ENCODE measurements at places on chromosomes 6 and 20.

- DNase-seq, result peak; percentile 43
Measured at GRCh38 chr6:63476302-63476701, 96.0 kb upstream of the LOC128125822 start.

DNA sequence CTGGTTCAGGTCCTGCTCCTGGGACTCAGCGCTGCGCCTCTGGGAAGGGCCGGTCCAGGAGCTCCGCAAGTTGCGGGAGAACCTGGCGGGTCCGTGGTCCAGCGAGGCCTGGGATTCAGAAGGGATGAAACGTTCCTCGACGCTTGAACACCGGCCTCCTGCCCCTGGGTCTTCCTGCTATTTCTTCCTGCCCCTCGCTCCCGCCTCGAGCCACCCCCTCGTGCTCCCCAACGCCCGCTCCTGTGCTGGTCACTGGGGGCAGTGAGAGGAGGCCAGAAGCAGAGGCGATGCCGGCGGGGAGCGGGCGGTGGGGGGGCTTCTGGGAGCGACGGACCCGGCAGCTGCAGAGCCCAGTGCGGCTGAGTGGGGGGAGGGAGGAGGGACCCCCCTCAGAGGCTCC, 20.8 kb upstream of the KIF25 start:
- DNase-seq, result no peak

- no peak for DNase-seq
Measured at GRCh38 chr20:45058168-45058850, 42.6 kb downstream of the KCNS1 start.

GRCh38 chr6:16496991-16497801, 258.8 kb downstream of the GMPR start:
- no peak for DNase-seq

- DNase-seq, result peak; percentile 85
Measured at GRCh38 chr20:32336918-32337347, 21.2 kb upstream of the ASXL1 start.

- DNase-seq, result no peak
Measured at GRCh38 chr6:147947521-147947920, 395.1 kb upstream of the SASH1 start.

GRCh38 chr6:40958738-40959137, 80.3 kb downstream of the UNC5CL start:
- DNase-seq, result no peak

- DNase-seq, result peak; percentile 89
Measured at GRCh38 chr6:45930420-45931040, 85.1 kb downstream of the CLIC5 start.

DNA sequence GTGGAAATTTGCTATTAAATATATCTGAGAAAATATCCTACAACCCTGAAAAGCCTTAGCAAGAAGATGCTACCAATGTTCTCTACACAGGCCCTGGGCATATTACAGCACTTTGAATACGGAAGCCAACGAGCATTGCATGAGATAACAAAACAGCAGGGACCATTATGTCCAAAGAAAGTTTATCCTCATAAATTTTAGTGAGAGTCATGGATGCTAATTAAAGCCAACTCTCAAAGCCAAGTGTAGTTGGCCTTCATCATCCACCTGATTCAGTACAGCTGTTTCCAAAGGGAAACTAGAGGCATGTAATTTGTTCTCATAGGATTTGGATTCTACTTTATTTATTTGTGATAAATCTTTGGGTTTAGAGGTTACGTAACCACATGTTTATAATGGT, 564.8 kb downstream of the RFPL4B start:
- DNase-seq, result no peak

DNA sequence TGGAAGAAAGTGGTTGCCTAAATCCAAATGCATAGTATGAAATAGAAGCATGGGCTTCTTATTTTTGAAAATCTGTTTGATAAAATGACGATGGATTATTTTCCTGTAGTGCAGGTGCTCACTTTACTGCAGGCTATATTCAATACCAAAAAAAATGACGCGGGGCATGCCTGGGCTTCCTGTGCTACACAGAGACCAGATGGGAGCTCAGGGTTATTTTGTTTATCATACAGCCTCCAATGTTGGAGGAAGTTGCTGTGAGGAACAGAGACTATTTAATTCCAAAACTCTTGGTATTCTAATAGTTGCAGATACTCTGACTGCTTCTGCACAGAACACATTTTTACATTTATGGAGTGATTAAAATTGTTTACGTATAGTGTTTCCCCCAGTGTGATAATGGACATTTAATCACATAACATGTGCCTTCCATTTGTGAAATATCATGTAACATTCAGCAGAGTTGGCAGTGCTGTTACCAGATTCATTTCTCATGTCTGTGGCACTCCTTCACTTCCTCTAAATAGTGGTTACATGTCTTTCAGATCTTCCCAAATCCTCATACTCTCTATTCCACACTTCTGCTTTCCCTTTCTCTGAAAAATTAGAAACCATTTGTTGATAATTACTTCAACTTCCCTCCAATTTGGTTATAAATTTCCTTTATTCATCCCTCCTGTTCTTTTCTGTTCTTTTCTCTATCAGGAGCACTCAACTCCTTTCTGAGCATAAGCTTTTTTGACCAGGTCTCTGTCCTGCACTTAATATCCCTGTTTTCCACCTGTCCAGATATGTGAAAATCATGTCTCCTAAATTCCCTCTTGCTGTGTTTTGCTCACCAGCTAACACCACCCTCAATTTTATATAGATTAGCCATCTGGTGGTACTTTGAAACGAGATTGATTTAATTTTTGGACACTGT, 121.6 kb downstream of the ADGRB3 start:
- DNase-seq, result peak; percentile 67

DNA sequence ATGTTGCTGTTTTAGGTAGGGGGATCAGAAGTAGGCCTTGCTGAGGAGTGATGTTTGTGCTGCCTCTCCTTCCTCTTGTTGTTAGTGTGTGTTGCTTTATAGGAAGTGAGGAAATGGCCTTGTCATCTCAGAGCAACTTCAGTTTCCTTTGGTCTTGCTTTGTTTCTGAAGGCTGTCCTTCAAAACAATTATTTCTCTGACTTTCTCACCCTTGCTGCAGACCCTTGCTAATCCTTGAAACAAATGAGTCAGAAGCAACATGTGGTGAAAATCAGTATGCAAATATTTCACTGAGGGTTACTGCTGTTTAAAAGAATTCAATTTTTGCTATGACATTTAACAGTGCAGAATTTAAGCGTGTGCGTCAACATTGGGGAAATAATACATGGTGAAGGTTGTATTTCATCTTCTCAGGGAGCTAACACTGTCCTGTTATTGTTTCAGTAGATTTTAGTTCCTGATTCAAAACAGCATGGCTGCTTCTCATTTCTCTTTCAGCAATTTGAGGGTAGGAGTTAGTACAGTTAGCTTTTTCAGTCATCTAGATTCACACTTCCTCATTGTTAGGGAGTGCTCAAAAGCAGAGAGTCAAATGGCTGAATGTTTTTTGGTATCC, 13.8 kb downstream of the RNF144B start:
- DNase-seq, result peak; percentile 27

- DNase-seq, result no peak
Measured at GRCh38 chr20:24668791-24669190, 199.4 kb downstream of the SYNDIG1 start.

DNA sequence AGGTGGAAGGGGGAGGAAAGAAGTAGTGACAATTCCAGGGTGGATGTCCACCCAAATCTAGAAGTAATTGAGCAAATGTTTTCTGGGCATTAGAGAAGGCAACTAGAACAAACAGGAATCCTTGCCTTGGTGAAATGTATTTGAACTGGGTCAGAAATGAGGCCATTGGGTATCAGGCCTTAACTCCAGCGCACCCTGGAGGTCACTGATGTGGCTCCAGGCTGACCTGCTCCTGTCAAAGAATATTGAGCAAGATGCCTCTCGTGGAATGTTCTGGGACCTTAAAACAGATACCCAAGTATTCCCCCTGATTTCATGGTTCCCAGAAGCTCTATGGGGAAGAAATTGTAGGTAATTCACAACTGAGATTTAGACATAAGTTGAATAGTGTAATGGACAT, 6.9 kb downstream of the HLA-DPB1 start:
- peak; percentile 77 for DNase-seq

DNA sequence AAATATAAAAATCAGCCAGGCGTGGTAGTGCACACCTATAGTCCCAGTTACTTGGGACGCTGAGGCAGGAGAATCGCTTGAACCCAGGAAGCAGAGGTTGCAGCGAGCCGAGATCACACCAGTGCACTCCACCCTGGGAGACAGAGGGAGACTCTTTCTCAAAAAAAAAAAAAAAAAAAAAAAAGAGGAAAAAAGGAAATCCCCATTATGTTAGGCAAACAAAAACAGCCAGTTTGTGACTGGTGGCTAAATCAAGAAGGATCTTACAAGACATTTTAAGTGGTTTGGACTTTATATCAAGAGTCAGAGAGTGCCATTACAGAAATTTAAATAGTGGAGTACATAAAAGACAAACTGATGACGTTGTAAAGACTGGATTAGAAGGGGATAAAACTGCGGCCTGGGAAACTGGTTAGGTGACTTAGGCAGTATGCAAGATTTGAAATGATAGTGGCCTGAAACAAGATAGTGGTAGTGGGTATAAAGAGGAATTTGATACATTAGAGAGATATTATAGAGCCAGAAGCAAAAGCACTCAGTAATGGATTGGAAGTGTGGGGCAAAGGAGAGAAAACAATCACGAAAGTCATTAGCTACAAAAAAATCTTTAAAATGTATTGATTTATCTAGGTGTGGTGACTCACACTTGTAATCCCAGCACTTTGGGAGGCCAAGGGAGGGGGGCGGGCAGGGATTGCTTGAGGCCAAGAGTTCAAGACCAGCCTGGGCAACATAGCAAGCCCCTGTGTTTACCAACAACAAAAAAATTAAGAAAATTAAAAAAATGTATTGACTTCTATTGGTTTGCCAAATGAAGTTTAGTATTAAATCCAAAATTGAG, 1.7 kb upstream of the MYO6 start:
- no peak for DNase-seq

DNA sequence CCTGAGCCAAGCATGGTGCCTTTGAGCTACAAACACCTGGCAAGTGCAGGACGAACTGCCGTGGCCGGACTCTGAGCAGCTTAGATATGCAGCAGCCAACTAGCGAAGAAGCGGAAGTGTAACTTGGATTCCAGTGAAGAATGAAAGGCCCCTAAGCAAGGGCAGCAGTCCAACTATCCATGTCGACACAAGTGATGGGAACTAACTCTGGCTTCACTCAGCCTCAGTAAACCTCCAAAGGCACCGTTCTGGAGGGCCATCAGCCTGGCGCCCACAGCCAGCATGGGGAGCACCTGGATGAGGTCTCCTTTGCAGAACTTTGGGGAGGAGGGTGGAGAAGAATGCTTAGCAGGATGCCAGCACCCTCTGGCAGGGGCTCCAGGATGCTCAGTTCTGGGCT, 78.4 kb upstream of the MLN start:
- DNase-seq, result no peak

DNA sequence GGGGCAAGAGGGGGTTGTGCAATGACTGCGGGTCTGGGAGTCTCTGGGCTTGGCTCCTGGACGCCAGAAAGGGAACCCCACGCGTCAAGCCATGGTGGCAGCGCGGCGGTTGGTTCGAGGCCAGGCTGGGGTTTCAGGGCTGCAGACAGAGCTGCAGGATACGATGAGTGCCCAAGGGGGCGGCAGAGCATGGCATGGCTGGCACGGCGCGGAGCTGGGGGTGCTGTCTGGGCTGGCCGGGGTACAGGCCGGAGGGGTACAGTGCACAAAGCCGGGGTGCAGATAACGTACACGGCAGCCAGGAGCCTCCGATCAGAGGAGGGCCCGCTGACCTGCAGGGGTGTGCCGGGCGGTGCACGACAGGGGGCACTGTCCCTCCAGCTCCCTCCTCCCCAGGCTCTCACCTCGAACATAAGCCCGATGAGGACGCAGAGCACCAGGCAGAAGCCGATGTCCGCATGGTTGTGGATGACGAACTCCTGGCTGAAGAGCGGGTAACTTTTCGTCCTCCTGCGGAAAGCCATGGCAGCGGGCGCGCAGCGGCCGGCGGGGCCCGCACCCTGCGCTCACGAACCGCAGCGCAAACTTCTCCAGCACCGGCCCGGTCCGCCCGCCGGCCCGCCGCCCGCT, 353 bp downstream of the TRAM2 start:
- DNase-seq, result peak; percentile 91

DNA sequence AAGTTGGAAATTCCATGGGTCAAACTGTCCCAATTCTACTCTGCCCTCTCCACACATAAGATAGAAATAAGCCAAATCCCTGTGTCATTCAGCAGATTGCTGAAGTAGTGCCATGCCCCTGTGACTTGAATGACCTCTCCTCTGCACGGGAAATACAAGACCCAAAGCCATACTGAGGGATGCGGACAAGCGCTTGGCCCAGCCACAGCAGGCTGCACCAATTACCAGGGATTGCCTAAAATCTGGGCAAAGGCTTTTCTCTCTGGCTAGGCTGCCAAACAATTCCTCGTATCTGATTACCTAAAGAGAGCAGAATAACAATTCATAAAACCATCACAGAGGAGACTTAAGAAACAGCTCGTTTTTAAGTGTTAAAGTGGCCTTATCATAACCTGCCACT, 421.8 kb upstream of the JARID2 start:
- DNase-seq, result no peak

DNA sequence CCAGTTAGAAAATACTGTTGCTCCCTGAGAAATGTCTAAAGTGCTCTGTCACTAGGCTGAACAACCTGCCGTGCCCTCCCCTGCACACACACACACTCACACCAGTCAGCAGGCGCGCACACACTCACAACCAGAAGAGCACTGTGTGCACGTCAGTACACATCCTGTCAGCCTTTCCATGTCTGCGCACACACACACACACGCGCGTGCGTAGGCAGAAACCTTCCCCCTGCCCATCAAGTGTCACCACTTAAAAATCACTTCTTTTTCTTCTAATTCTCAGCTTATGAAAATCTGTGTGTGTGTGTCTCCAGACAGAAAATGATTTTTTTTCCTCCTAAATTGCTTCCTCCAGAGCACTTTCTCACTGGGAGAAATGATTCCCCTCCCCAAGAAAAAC, 100.3 kb downstream of the EDN3 start:
- no peak for DNase-seq

GRCh38 chr6:25465941-25466340, 186.1 kb upstream of the SCGN start:
- DNase-seq, result no peak

DNA sequence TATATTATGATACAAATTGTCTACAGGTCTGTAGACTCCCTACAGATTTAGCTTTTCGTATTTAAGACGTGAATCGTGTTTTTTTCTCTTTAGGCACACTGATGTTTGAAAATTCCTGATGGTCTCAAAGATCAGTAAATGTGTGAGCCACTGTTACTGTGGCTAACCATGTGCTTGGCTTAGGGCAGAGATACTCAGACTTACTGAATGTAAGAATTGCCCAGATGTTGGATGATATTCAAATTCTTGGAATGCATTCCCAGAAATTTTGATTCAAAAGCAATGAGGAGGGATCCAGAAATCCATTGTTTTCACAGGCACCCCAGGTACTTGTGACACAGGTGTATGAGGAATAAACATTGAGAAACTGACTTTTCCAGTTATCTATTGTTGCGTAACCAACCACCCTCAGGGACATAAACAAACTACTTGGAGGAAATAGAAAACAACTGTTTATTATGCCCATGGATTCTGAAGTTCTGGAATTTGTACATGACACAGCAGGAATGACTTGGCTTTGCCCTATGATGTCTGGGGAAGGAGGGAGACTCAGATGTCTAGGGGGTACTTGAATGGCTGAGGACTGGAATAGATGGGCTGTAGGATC, 339.6 kb upstream of the CITED2 start:
- no peak for DNase-seq

All from OCI-M1 (cell line).